ENCODE measurements at places on chromosomes 16 and 17.
A peak's percentile ranks its signal among the peaks of the same experiment; 100 is the strongest.

DNA sequence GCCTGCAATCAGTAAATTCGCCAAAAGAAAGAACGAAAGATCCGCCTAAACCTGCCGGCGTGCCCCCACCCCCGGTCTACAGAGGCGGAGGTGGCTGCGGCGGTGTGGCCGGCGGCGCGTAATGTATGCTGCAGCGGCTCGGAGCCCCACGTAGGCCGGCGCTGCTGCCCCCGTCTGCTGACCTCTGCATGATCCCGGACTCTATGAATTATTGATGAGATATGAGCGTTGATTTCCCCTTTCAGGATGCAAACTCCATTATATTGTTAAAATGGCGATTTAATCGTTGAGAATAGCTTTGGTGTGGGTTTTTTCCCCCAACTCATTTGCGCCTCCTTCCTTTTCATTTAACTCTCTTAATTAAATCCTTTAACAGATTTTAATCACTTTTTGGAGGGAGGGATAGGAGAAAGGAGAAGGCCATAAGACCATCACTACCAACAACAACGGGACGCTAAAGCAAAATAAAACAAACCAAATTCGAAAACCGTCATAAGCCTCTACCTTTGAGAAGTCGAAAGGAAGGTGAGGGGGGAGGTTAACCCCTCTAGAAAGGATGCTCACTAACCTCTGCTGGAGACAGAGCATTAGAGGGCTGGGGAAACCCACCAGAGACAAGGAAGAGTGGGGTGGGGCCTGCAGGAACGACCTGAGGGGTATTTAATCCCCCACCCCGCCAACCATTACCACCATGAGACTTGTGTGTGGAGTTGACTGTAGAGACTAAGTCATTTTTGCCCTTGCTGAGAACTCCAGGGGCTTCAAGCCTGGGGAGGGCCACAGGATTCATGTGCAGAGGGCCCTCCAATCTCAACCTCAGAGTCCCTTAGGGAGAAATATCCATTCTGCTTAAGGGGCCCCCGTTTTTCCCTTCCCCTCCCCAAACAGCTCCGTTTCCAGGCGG is 3.4 kb downstream of the HOXB3 start:
- no peak for DNase-seq

DNA sequence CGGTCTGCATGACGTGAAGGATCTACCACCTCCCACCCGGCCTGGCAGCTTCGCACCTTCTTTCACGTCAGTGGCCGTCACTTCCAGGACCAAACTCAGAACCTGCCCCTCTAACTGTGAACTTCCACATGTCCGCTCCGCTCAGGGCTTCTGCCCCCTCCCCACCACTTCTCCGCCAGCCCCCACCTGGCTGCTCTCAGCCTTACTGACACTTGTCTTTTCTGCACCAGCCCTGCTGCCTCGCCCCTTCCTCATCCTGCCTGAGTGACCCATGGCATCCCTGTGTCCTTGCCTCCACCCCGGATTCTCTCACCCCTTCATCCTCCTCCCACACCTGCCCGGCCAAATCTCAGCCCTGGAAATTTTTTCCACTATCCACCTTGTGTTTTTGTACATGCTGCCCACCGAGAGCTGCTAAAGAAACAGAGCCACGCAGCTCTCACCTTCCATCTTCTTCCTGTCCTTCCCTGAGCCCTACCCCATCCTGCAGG is 14.2 kb downstream of the PIMREG start:
- DNase-seq: no peak

GRCh38 chr16:87853411-87854052 is 15.8 kb downstream of the SLC7A5 start:
- peak; percentile 24 for DNase-seq

- DNase-seq: no peak
Observed at GRCh38 chr17:71378036-71378435, 742.8 kb upstream of the SOX9 start.

GRCh38 chr16:30615358-30616091 is 5.3 kb upstream of the ZNF689 start:
- no peak for DNase-seq

- no peak for DNase-seq
Observed at GRCh38 chr16:88749358-88749757, 35.7 kb downstream of the PIEZO1 start.

- no peak for DNase-seq
Observed at GRCh38 chr16:82175627-82176026, 5.6 kb upstream of the MPHOSPH6 start.

GRCh38 chr17:49946964-49947584 is 21.9 kb upstream of the DLX4 start:
- DNase-seq: no peak

DNA sequence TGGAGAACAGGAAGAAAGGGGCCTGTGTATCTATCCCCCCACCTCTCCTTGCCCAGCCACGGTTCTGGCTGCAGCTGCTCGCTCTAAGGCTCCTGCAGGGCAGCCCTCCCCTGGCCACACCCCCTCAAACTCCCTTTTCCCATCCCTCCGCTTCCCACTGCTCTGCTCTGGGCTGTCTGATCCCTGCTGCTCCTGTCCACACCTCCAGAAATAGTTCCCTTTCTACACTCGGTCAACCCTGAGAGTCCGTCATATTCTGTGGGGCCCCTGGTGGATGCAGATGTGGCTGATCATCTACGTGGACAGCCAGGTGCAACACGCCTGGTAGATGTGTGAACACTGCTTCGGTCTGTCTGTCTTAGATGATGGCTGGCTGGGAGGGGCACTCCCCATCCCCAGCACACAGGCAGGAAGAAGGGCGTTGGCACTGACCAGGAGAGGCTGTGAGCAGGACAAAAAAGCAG is 19.3 kb upstream of the KRT19 start:
- DNase-seq: no peak

- no peak for DNase-seq
Observed at GRCh38 chr17:323721-324571, 28.7 kb downstream of the RPH3AL start.

DNA sequence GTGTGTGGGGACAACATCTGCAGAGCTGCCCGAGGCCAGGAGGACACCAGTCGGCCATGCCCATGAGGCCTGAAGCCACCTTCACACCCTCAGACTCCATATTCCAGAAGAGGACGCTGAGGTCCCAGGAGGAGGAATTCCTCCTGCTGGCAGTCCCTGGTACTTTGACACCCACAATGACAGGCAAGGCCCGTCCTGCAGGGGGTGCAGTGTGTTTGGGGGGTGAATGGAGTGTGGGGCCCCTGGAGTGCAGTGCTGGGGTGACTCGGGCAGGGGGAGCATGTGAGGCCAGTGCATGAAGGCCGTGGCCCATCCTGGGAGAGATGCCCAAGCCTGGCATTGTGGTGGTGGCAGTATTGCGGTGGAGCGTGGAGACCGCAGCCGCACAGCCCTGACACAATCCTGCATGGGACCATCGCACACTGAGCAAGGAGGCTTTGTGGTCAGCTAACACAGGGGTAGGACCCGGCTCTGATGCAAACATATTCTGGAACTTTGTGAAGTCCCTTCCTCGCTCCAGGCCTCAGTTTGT is 52.2 kb downstream of the ZDHHC7 start:
- DNase-seq: no peak

DNA sequence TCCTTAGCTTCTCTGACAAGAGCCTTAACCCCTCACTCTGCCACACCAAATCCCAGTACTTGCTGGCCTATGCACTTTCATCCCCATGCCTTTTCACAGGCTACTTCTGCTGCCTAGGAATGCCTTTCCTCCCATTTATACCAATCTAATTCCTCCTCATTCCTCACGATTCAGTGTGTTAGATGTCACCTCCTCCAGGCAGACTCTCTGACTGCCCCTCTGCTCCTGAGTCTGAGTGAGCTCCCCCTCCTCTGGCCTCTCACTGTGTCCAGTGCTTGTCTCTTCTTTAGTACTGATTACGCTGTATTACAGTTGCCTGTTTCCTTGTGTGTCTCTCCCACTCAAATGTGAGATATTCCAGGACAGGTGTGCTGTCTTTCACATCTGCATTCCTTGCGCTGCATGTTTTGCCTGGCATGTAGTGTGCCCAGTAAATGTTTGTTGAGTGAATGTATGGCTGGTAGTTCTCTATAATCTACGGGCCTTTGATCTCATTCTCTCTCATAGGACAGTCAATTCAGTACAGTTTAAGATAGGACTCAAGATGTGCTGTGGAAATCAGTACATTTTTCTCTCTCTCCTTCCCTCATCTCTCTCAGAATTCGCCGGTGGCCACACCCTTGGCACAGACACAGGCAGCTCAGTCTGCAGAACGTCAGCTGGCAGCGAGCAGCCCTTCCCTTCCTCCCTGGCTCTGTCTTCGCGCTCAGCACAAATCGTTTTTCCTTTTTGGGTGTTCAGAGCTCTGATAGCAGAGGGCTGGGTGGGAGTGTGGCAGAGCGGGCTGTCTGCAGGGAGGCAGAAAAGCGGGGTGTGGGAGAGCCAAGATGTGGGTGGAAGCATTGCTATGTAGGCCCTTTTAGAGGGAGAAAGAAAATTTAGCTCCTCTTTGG is 18.5 kb downstream of the ARL4D start:
- DNase-seq: peak; percentile 60

DNA sequence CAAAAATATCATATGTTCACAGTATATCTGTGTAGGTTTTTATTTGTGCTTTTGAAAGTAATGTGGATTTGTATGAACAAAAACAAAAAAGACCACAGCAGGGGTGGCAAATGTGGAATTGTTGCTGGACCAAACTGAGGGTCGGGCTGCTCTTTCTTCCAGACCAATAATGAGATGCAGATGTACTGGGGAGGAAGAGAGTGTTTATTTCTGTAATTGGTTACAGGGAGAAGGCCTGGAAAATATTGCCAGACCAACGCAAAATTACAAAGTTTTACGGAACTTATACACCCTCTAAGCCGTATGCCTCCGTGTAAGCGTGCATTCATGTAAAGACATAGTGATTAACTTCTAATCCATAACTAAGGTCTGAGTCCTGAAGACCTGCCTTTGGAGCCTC is 353.9 kb upstream of the C16orf82 start:
- DNase-seq: no peak

- no peak for DNase-seq
Observed at GRCh38 chr17:78793968-78794367, 11.9 kb upstream of the CYTH1 start.

GRCh38 chr17:35641032-35641431 is 53.9 kb downstream of the AP2B1 start:
- DNase-seq: peak; percentile 2

GRCh38 chr16:22684574-22685458 is 129.1 kb upstream of the HS3ST2 start:
- no peak for DNase-seq

GRCh38 chr17:78675316-78675616 is 98.1 kb upstream of the DNAH17 start:
- DNase-seq: no peak

DNA sequence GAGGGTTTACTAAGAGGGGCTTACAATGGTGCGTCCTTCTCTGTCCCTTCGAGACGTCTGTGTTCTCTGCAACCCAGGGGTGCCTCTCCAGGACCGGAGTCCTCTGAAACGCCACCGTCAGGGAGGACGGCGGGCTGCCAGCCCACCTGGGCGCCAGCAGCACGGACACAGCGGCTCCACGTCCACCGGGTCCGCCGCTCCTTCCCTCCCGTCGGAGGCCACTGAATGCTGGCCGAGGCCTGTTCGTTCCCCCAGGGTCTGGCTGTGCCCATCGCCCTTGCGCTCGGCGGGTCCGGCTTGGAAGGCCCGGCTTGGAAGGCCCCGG is 403 bp downstream of the TEPSIN start:
- no peak for DNase-seq

GRCh38 chr17:42833767-42834422 is 698 bp downstream of the PSME3 start:
- no peak for DNase-seq

DNA sequence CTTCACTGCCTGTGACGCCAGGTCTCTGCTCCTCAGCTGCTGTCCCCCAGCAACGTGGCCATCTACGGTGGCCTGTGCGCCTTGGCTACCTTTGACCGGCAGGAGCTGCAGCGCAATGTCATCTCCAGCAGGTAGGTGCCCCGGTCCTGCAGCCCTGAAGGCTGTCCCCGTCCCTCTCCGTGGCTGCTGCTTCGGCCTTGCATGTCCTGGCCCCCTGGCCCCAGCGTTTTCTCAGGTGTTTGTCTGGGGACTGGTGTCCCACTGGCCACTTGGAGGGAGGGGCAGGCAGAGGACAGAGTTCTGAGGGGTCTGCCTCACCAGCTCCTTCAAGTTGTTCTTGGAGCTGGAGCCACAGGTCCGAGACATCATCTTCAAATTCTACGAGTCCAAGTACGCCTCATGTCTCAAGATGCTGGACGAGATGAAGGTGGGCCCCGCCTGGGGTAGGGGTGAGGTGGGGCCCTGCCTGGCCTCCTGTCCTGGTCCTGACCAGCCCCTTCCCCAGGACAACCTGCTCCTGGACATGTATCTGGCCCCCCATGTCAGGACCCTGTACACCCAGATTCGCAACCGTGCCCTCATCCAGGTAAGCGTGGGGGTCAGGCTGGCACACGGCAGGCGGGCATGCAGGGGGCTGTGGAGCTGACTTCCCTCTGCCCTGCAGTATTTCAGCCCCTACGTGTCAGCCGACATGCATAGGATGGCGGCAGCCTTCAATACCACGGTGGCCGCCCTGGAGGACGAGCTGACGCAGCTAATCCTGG is 4.4 kb downstream of the GPS1 start:
- no peak for DNase-seq

GRCh38 chr16:55672471-55672870 is 16.7 kb downstream of the SLC6A2 start:
- DNase-seq: no peak

GRCh38 chr16:70162041-70162451 is 11.5 kb upstream of the CLEC18C start:
- no peak for DNase-seq

- no peak for DNase-seq
Observed at GRCh38 chr17:66152756-66153155, 39.2 kb downstream of the CEP112 start.

- DNase-seq: peak; percentile 95
Observed at GRCh38 chr17:74807441-74807840, 31.3 kb upstream of the NAT9 start.

DNA sequence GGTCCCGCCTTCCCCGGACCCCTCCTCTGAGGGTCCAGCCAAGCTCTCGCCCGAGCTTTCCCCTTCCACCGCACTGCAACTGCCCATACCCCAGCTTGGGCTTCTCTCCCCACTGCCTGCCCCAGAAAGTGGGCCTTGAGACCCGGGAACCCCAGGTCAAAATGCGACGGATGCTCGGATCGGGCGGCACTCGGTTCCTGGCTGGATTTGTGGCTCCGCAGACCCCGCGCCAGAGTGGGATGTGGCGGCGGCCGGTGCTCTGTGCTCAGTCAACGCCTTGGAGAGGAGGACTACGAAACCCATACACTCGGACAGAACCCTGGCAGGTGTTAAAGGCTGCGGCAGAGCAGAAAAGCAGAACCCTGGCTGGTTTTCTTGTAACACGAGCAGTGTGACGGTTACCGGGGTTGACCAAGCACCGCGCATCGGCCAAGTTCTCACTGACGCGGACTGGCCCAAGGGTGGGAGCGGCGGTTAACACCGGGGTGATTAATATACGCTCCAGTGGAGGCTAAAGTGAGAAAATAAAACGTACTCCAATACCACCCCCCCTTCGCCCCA is 885 bp upstream of the SLFN13 start:
- no peak for DNase-seq

- DNase-seq: no peak
Observed at GRCh38 chr16:48409839-48410632, 24.8 kb upstream of the SIAH1 start.

- DNase-seq: no peak
Observed at GRCh38 chr17:47205419-47205963, 3.7 kb upstream of the MYL4 start.
